H1 (cell line): ENCODE measurements at places on chromosomes 2 and 18. TPM values are rescaled to one million over a fixed set of nuclear protein-coding genes. Genes with fewer than 3 reads are reported as not detected.

MC4R gene
- total RNA-seq: not detected in 2 replicates

C1QL2 gene
- 0.88 and 1.1 TPM in 2 replicates for total RNA-seq

PSTPIP2 gene
- total RNA-seq: 2.4 and 2.7 TPM in 2 replicates

CDK15 gene
- total RNA-seq: not detected in 2 replicates

CHST9 gene
- 24.3 and 25.3 TPM in 2 replicates for total RNA-seq

CCDC74B gene
- 4.3 and 6.7 TPM in 2 replicates for total RNA-seq

PLGLB1 gene
- total RNA-seq: 0.54 TPM in 1 of 2 replicates, not detected in the other

RMDN2 gene
- 3.0 and 3.5 TPM in 2 replicates for total RNA-seq

UGT1A8 gene
- total RNA-seq: not detected in 2 replicates

MARCO gene
- not detected in 2 replicates for total RNA-seq

SCYGR2 gene
- not detected in 2 replicates for total RNA-seq

PLEK gene
- not detected in 2 replicates for total RNA-seq

SLC9A4 gene
- not detected in 2 replicates for total RNA-seq

COBLL1 gene
- total RNA-seq: 5.2 and 6.2 TPM in 2 replicates

HS6ST1 gene
- total RNA-seq: 72.8 and 74.6 TPM in 2 replicates

UPP2 gene
- total RNA-seq: not detected in 2 replicates

NYAP2 gene
- total RNA-seq: not detected in 2 replicates

POTEF gene
- total RNA-seq: 0.15 and 0.24 TPM in 2 replicates

SMC6 gene
- total RNA-seq: 48.5 and 49.5 TPM in 2 replicates

STEAP3 gene
- 21.7 and 22.2 TPM in 2 replicates for total RNA-seq

HOXD1 gene
- not detected in 2 replicates for total RNA-seq

WNT10A gene
- total RNA-seq: not detected in 2 replicates
